ENCODE measurements at places on chromosomes 6 and 20.

GRCh38 chr6:44080561-44081521, 46.4 kb downstream of the MRPL14 start:
- DNase-seq = no peak

DNA sequence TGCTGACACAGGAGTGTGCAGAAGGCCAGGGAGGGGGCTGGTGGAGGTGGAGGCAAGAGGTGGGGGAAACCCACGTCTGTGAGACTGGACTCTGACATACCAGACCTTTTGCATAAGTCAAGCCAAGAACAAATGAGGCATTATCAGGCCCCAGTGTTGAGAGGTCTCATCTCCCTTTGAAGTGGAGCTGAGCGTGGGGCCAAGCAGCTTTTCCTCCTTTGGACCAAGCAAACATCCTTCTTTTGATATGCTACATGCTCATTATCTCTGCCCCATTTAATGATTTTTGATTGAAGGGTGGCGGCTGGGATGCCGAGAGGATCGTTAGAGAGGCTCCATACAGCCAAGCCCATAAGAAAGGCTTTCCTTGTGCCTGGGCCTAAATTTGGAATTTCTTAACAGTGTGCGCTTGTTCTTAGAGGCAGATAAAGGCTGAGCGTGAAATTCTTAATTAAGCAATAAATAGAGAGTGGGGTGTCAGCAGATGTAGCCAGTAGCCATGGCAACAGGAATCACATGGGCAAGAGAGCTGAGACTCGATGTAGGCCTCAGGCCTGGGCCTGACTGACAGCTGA, 244.5 kb downstream of the PKHD1 start:
- no peak for DNase-seq

DNA sequence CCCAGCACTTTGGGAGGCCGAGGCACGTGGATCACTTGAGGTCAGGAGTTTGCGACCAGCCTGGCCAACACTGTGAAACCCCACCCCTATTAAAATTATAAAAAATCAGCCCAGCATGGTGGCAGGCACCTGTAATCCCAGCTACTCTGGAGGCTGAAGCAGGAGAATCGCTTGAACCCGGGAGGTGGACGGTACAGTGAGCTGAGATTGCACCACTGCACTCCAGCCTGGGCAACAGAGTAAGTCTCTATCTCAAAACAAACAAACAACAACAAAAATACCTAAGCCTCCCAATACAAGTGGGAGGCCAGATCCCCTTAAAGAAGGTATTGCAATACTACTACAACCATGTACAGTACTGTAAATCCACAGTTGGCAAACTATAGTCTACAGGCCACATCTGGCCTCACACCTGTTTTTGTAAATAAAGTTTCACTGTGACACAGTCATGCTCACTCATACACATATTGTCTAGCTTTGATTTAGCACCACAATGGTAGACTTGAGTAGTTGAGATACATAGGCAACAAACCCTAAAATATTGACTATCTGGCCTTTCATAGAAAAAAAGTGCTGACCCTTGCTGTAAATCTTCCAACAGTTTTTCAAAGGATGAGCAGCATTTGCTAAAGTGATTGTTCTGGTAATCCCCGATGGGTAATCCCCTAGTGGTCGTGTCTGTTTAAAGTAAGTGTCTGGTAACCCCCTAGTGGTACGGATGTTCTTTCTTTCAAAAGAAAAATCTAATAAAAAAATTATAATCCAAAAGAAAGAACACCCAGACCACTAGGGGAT, 202.0 kb downstream of the RNGTT start:
- no peak for DNase-seq

DNA sequence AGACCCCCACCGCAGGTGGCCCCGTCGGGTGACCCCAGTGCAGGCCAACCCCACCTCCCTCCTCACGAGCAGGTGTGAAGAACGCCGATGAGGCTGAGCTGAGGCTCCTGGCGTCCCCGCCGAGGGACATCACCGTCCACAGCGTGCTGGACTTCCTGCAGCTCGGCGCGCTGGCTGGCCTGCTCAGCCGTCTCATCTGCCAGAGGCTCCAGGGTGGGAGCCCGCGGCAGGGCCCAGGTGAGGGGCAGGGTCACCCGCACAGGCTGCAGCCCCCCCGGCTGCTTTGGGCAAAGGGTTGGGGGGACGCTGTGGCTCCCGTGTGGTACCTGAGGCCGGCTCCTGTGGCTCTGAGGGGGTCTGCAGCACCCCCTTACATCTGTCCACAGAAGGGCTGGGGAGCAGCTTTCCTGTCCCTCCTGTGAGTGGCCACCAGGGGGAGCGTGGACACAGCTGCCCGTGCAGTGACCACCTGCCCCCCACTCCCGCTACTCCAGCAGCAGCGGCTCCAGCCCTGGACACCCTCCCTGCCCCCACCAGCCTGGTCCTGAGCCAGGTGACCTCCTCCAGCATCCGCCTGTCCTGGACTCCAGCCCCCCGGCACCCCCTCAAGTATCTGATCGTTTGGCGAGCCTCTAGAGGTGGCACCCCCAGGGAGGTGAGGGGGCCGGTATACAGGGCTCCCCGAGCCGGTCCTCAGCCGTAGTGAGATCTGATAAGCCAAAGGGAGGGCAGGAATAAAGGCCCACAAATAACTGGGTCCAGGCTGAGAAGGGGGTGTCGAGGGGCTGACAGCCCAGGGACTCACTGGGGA, 16.5 kb downstream of the COL20A1 start:
- DNase-seq = peak; percentile 43
